ENCODE measurements at places on chromosomes 6 and 20.

GRCh38 chr6:52503851-52504781, 72.7 kb downstream of the TRAM2 start:
- no peak for DNase-seq

- no peak for DNase-seq
Observed at GRCh38 chr6:170461556-170462365, 91.3 kb downstream of the PSMB1 start.

DNA sequence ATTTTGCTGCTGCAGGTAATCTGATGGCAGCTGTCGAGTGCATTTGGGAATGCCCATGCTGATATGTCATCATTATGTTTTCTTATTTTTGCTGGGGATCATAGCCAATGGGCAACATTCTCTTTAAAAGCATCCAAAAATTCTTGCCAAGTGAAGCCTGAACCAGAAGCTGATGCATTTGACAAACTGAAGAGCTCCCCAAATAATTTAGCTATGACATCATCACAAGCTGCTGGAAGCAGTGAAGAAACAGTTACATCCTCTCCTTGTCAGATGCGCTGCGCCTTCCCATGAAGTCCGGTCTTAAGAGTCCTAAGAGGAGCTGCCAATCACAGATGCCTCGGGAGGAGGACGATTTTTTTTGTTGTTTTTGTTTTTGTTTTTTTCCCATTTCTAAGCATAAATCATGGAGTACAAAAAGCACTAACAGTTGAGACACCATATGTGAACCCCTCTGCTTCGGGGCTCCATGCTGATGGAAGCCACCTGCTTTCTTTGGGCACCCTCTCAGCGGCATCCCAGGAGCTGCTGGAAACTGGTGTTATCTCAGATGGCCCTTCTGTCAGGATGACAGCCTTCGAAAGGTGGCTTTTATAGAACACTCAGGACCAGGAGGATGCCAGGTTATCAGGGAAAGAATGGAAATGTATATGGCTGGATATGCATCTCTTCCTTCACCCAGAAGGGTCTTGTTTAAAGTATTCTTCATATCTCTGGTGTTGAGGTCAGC, 56.1 kb upstream of the FOXQ1 start:
- no peak for DNase-seq

DNA sequence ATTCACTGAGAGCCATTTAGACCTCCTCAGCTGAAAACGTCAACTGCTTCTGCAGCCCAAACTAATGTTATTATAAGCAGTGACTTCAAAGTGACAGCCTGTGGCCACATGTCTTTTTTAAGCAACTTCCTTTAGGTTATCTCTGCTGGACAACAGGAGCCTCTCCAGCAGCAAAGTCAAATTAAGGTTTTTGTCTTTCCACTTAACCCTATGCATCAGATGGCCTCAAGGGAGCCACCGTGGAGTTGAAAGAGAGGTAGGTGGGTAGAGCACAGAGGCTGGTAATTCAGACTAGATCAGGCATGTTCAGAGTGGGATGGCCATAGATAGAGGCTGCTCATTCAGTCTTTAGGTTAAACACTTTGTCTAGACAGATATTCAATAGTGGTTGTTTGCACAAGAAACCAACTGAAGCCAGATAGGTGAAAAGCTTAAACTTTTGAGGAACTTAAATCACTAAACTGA, 300.6 kb upstream of the ECI2 start:
- DNase-seq = no peak

DNA sequence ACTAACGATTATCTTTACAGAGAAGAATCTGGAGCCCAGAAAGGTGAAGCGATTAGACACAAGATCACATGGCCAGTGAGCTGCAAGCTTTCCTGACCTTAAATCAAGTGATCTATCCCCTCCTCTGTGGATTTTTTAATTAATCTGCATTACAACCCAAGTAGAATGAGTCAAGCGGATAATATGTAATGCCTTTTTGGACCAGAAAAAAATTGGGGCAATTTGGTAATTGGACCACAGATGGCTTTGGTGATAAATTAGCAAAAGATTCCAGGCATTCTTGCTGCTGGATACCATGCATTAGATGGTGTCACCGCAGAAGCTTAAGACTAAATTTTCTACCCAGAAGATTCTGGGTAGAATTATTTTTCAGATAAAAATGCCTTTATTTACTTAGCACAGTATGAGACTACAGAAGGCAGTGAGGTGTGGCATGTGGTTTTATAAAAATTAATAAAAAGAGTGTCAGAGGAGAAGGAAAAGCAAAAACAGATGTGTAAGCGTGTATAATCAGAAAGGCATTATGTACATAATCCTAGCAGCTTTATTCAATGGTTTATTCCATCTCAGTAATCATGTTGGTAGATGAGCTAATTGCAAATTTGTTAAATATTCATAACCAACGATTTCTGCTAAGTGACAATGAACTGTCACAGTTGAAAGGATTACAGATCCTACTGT, 53.9 kb upstream of the PCSK2 start:
- no peak for DNase-seq

DNA sequence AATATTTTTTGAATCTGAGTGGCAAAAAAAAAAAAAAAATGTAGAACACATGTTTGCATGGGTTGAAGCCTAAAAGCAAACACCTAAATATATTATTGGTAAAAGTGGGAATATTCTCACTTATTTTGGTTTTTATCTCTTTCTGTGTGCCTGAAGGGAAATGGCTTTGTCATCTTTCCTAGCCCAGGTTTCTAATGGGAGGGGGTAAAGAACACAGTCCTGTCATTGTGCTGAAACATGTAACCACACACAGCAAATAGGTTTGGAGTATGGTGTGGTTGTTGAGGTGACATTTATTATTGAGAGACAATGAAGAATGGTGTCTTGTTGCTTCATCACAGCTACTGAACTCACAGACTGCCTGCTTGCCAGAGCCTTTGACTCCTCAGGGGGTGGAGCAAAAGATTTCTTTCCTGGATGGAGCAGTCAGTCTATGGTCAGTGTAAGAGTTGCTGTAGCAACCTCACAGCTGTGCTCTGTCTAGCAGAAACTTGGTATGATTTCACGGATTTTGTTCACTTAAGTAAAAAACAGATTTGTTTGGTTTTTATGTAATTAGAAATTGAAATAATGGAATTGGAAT, 70.2 kb downstream of the CEP57L1 start:
- peak; percentile 57 for DNase-seq

DNA sequence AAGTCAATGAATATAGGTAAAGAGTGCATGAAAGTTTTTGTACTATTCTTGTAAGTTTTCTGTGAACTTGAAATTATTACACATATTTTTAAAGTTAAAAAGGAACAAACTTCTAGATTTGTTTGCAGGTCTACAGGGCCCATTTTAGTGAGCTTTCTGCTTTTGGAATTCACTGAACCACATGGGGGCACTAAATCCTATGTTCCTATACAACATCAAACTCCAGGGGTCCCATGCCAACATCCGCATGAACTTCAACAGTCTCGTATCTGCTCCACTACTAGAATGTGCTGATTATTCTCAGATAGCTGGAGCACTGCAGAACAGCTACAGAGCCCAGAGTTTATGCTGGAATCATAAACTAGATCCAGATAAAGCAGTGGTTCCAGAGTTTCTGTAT, 347.9 kb upstream of the SPTLC3 start:
- DNase-seq = no peak
